NCI-H187 (cell line): ENCODE measurements at places on chromosomes 2 and 18.

DNA sequence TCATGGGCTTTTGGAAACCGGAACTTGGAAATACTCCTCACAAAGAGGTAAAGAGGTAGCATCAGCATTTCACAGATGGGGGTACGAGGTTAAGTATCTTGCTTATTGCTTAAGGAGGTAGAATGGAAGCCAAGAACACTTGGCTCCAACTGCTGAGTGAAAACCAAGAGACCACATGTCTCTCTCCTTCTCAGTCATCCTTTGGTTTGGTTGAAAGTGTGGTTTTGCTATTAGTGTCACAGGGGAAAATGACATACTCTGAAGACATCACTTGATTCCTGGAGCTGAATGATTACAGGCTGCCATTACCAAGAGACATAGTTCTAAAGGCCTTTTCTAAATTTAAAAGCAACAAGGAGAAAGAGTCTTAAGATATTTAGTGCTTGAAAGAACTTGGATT, 41.5 kb downstream of the ANTXR1 start:
- DNase-seq: no peak

GRCh38 chr18:62389761-62390481, 64.8 kb downstream of the TNFRSF11A start:
- DNase-seq: no peak

DNA sequence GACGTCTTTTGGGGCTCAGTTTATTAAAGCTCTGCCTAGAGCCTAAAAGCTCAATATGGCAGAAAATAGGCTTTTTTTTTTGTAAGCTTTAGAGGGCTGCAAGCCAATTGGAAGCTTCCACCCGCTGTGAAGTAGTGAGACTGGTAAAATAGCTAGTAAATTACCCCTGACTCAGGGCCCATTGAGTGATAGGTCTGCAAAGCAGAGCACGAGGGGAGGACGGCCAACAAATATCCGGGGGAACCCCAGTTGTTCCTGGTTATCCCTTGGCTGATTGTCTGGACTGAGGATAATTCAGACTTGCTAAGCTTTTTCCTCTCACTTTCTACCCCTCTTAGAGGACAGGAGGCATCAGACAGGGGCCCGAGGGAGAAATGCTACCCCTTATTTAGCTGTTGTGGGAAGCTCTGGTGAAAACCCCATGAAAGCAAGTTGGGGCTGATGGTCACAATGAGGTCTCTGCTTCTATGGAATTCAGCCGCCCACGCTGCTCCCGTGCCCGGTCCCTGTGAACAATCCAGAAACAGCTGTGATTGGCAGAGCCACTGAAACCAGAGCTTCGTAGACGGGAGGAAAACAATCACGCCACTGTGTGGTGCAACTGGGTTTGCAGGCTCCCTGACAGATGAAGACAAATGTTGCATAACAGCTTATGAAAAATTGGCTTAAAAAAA, 141.9 kb upstream of the LGALSL start:
- DNase-seq: peak; percentile 36

GRCh38 chr2:225788571-225789094, 389.1 kb downstream of the NYAP2 start:
- no peak for DNase-seq

DNA sequence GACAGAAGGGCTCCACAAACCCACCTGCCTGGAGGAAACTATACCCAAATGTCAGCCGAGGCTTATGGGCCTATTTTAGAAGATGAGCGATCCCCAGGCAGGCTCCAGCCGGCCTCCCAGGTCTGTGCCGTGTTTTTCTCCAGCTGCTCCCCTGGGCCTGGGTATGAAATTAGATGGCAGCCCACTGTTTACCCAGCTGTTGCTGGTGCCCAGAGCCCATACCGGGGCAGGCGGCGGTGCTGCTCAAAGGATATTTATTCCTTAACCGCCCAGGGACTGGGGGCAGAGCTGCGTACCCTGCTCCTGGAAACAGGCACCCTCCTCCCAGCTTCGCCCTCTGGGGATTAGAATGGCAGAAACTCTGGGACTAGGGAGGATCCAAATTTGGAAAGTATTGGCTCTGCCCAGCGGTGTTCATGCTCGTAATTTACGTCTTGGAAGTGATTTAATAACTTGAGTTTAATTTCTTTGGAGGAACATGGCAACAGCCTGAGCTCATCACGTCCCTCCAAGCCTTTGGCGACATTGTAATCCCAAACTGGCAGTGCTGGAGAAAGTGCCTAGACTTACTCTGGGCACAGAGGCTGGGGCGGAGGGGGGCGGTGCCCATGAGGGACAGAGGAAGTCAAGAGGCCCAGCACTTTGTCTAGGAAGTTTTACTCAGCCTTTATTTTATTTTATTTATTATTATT, 199.2 kb downstream of the KLHL29 start:
- peak; percentile 35 for DNase-seq
